ENCODE measurements at places on chromosomes 13 and 19.

- DNase-seq: no peak
Observed at GRCh38 chr19:1220976-1221903, 15.7 kb downstream of the STK11 start.

DNA sequence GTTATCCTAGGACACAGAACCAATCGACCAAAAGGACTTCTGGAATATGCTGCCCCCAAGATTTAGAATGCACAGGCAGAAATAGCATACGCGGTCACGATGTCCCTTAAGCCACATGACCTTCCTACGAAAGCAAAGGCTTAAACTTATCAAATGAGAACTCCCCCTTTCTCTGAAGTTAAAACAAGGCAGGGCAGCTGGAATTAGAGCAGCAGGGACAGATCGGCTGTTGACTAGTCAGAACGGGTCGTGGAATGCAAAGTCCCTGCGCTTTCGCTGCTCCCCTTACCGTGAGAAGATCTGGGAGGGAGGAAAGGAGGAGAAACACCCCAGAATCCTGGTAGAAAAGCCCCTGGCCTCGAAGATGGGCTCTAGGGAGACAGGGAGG lies 799 bp upstream of the USPL1 start:
- peak; percentile 20 for DNase-seq

GRCh38 chr19:32537580-32537979 lies 43.4 kb upstream of the PDCD5 start:
- DNase-seq: no peak

GRCh38 chr19:5977785-5978605 lies at the start of gene RANBP3:
TSS of gene RANBP3 (minus strand) at chr19:5978140. CDS start at chr19:5978082, 58 bp downstream.
- DNase-seq: peak; percentile 98

DNA sequence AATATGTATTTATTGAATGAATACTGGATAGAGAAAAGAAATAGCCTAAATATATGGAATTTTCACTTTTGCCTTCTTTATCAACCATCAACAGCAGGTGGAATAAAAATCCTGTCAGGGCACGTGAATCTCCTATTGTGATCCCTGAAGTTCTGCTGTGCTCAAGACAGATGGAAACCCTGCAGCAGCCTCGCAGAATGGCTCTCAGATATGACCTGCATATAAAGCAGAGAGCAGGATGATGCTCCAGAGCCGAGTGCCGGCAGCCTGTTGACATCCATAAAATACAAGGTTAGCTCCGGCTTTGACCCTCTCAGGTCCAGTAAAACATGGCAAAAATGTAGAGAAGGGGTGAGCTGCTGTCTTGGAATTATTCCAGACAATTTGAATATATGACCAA lies 659.3 kb downstream of the DIAPH3 start:
- no peak for DNase-seq

DNA sequence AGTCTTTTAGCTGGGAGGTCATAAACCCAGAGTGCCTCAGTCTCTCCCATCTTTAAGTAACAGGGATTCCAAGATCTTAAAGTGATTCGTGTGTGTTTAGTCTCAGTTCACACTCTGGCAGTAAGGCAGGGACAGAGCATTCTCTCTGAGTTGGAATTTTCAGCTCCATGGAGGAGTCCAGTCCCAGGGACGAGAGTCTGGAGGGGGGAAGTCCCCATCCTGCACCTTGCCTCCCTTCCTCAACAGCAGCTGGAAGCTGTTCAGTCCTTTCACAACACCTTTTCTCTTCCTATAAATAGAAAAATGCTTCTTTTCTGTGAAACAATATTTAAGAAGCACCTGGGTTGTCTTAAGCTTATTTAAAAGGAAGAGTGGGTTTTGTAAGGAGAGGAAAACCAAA lies 82.0 kb downstream of the KLF5 start:
- no peak for DNase-seq

DNA sequence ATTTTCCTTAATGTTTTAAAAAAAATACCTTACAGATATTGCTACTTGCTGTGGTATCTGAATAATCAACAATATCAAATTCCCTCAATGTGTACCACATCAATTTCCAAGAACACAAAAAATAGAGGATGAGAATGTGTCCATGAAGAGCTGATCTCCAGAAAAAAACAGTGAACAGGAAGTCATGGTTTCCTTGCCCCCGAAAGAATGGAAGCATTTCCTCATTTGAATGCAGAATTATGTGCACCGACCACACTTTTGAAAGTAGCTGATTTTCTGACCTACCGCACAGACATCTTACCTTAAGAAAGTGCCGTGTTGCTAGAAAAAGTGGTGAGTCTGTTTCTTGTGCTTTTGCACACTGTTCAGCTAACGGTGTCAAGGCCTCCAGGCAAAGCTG lies 13.4 kb upstream of the EEF1AKMT1 start:
- no peak for DNase-seq

DNA sequence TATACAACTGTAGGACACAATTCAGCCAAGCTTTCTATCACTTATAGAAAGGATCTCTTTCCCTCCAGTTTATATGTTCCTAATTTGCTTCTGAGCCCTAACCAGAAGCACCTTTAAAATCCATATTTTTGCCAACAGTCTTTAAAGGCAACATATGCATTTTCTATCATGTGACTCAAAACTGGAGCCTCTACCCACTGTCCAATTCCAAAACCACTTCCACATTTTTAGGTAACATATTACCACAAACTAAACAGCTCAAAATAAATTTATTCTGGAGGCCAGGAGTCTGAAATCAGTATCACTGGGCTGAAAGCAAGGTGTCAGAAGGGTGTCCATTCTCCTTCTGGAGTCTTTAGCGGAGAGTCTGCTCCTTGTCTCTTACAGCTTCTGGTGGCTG lies 15.9 kb upstream of the EFNB2 start:
- no peak for DNase-seq

GRCh38 chr13:78409172-78409571 lies 194.2 kb downstream of the POU4F1 start:
- no peak for DNase-seq

DNA sequence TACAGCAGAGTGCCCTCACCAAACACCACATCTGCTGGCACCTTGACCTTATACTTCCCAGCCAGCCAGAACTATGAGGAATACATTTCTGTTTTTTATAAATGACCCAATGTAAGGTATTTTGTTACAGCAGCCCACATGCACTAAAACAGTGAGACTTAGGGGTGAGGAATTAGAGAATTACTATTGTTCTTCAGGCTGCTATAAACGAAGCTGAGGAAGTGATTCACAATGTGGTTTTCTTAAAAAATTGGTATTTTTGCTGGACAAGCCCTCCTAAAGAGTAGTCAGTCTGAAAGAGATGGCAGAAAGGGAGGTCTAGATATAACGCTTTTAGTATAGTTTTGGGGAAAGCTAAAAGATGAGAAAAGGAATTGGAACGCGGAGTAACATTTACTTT lies 101.0 kb downstream of the SLITRK6 start:
- no peak for DNase-seq

DNA sequence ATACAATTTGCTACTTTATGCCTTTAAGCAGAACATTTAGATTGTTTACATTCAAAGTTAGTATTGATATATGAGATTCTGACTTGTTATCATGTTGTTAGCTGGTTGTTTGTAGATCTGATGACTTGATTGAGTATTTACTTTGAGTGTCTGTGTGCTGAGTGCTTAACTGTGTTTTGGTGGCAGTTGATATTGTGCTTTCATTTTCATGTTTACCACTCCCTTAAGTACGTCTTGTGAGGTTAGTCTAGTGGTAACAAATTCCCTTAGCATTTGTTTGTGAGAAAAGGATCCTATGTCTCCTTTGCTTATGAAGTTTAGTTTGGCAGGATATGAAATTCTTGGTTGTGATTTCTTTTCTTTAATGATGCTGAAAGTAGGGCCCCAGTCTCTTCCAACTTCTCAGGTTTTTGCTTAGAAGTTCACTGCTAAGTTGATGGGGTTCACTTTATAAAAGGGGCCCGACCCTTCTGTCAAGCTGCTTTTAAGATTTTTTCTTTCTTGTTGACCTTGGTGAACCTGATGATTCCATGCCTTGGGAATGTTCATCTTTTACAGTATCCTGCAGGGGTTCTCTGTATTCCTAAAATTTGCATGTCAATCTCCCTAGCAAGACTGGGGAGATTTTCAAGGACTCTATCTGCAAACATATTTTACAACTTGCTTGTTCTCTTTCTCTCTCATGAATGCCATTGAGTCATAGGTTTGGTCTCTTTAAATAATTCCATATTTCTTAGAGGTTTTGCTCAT lies 1095.4 kb upstream of the PCDH20 start:
- no peak for DNase-seq

DNA sequence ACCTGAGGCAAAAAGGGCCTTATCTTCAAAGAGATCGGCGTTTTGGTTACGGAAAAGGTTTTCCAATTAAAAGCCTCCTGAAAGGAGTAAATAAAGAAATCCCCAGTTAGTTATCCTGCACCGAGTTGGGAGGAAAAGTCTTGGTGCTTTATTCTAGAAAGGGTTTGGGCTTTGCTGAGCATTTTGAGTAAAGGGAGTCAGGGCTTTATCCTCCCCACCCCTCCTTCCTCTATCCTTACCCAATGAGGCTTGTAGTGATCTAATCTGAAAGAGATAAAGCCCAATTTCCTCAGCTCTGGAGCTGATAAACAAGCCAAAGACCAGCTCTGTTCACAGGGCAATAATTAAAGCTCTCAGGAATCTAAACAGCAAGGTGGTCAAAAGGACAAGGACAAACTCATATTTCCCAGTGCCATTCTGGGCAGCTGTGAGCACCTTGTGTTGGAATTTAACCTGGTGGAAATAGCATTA lies 188.9 kb upstream of the TSC22D1 start:
- DNase-seq: no peak

- no peak for DNase-seq
Observed at GRCh38 chr13:41833831-41834230, 127.1 kb downstream of the VWA8 start.

DNA sequence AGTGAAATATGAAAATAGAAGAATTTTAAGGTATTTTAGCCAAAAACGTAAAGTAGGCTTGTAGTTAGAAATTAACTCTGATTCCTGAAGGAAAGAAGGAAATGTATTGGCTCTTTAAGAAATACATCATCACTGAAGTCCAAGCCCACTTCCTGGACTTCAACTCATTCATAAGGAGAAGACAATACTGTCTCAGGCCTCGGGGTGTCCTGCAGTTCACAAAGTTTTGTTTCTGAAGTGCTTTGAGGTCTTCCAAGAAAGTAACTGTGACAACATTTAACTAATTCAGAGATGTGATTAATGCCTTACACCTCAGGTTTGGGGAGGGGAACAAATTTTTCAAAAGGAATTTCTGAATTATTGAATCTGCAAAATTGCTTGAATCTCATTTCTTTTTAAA lies 65.8 kb upstream of the STARD13 start:
- DNase-seq: no peak

DNA sequence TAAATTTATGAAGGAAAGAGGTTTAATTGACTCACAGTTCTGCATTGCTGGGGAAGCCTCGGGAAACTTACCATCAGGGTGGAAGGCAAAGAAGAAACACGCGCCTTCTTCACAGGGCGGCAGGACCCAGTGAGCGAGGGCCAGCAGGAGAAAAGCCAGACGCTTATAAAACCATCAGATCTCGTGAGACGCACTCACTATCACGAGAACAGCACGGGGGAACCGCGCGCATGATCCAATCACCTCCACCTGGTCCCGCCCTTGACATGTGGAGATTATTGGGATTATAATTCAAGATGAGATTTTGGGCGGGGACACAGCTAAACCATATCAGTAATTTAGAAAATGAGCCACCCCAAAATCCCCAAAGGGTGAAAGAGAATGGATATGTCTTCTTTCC lies 187.1 kb downstream of the RAP2A start:
- no peak for DNase-seq

DNA sequence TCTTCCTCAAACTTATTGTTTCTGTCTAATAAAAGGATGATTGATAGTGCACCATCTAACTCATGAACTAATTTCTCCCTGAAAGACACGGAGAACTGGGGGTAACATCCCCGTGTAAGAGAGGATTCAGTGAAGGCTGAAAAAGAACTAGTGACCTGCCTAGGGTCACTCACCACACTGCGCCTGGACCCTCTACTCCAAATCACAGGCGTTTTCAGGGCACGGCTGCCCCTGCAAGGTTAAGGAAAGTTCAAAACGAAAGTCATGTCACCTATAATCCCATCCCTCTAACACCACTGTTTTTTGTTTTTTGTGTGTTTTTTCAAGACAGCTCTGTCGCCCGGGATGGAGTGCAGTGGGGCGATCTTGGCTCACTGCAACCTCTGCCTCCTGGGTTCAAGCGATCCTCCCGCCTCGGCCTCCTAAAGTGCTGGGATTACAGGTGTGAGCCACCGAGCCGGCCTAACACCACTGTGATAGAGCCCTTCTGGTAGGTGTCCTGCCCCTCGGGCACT lies 8.7 kb downstream of the URAD start:
- DNase-seq: no peak

GRCh38 chr13:106096661-106097092 lies 438.8 kb downstream of the EFNB2 start:
- no peak for DNase-seq

DNA sequence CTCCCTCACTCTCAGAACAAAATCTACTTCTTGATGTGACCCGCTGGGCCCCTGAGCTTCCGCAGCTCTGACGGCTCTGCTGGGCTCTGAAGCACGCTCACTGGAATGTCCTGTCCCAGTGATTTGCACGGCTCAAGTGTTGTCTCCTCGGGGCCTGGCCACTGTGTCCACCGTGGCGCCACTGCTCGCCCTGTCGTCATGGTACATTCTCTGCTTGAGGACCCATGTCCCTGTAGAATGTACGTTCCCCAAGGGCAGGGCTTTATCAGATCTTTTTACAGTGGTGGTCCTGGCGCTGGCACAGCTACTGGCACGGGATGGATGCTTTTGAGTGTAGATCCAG lies 12.1 kb downstream of the KLHL26 start:
- DNase-seq: no peak

- DNase-seq: no peak
Observed at GRCh38 chr13:29802621-29803020, 47.8 kb downstream of the UBL3 start.

DNA sequence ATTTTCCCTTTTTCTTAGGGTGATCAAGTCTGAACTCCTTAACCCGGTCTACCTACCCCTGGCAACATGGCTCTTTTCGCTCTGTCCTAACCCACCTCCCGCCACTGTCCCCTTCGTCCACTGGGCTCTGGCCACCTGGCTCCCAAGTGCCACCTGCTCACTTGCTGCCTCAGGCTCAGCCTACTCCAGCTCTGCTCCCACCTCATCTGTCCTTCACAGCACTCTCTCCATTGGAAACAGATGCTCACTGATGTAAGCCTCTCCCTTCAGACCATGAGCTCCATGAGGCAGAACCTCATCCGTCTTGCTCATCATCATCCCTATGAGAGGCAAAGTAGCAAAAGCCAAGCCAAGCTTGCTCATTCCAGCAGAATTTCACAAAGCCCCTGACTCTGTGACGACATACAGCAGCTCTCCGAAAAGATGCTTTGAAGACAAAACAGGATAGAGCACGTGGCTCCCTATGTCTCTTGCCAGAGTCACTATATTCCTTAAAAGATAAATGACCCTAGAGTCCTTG lies 35.3 kb upstream of the AMER2 start:
- DNase-seq: no peak

- no peak for DNase-seq
Observed at GRCh38 chr13:48165727-48166126, 67.3 kb upstream of the ITM2B start.

GRCh38 chr13:37113534-37113933 lies 8.1 kb upstream of the CSNK1A1L start:
- DNase-seq: no peak

GRCh38 chr19:13864667-13865570 lies 12.0 kb upstream of the NANOS3 start:
- DNase-seq: no peak
